Thymus (tissue), 14 donors: ENCODE measurements at places on chromosomes 12 and 14. TPM values are rescaled to one million over a fixed set of nuclear protein-coding genes. Genes with fewer than 3 reads are reported as not detected.

Gene LGMN
- total RNA-seq = 109 TPM

Gene HOXC12
- total RNA-seq = 0.05 TPM

Gene KRT71
- 0.57 TPM for total RNA-seq

Gene PMCH
- total RNA-seq = 0.47 TPM

Gene NRIP2
- total RNA-seq = 2.3 TPM

Gene GLIPR1L1
- total RNA-seq = not detected

Gene ASPG
- total RNA-seq = 0.24 TPM

Gene RERG
- 1.4 TPM for total RNA-seq

Gene CBLN3
- total RNA-seq = 2.8 TPM

Gene SIRT4
- 2.8 TPM for total RNA-seq

Gene TAS2R19
- 2.0 TPM for total RNA-seq

Gene MSI1
- total RNA-seq = 0.05 TPM

Gene RTN1
- 1.9 TPM for total RNA-seq

Gene REM2
- total RNA-seq = 0.47 TPM

Gene KLRK1
- 13.4 TPM for total RNA-seq

Gene TMTC2
- 5.1 TPM for total RNA-seq

Gene ANKS1B
- 4.9 TPM for total RNA-seq

Gene CSRNP2
- 11.7 TPM for total RNA-seq

GRCh38 chr14:20675669-20676068 is 8.7 kb upstream of the RNASE4 start:
- no peak for DNase-seq

DNA sequence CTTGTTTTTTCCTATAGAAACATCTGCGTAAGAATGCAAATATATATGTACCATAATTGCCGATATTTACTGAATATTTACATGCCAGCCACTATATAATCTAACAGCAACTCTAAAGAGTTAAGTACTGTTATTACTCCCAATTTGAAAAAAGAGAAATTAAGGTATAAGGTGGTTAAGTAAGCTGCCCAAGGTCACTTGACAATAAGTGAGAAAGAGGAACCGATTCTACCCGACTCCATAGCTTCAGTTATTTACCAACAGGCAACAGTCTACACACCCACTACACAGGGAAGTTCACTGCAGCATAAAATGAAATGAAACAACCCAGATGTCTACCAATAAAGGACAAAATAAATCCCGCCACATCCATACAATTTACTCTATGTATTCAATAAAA is 1.1 kb downstream of the MIS18BP1 start:
- no peak for DNase-seq

DNA sequence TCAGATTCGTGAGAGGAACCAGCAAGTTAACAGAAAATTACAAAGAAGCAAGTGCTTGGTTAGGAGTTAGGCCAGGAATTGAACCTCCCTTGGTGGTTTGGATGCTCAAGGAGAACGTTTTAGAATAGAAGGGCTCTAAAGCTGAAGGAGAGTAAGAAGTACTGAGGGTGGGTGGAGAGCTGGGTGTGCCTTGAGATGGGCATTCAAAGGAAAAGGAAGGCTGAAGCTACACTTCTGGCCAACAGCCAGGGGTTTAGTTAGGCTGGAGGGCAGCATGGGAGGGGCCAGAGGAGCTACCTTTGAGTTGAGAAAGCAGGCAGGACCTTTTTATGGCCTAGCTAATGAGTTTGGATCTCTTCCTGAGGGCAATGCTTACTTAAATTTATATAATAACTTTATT is 421.2 kb downstream of the CCDC91 start:
- no peak for DNase-seq

DNA sequence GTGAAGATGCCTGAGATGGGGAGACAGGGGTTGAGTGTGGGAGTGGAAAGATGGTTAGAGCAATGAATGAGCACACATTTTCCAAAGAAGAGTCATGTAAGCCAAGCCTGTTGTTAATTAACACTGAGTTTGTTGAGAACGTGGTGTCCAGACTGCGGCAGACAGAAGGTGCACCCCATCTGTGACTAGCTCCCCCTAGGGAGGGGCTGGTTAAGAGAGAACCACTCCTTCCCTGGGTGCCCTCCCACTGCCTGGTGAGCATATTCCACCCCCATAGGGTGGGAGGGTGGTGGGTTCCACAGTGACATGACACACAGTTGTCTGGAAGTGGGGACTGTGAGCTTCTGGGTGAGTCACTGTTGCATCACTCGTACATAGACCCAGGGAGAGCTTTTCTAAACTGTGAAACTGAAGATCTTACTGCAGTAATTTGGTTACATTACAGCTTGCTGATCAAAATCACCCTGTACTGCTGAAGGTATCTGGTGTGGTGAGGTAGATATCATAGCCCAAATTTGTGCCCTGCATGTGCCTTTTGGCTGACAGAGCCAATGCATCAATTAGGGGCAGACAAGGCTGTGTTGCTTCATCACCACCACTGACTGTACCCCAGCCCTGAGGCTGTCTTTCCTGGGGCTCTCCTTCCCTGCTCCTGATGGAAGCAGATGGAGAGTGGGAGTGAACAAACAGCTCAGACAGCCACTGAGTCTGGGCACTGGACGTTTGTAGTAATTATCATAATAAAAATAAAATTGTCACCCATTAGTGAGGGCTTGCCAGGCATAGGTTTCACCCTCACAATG is 150.9 kb downstream of the EMP1 start:
- DNase-seq = no peak

DNA sequence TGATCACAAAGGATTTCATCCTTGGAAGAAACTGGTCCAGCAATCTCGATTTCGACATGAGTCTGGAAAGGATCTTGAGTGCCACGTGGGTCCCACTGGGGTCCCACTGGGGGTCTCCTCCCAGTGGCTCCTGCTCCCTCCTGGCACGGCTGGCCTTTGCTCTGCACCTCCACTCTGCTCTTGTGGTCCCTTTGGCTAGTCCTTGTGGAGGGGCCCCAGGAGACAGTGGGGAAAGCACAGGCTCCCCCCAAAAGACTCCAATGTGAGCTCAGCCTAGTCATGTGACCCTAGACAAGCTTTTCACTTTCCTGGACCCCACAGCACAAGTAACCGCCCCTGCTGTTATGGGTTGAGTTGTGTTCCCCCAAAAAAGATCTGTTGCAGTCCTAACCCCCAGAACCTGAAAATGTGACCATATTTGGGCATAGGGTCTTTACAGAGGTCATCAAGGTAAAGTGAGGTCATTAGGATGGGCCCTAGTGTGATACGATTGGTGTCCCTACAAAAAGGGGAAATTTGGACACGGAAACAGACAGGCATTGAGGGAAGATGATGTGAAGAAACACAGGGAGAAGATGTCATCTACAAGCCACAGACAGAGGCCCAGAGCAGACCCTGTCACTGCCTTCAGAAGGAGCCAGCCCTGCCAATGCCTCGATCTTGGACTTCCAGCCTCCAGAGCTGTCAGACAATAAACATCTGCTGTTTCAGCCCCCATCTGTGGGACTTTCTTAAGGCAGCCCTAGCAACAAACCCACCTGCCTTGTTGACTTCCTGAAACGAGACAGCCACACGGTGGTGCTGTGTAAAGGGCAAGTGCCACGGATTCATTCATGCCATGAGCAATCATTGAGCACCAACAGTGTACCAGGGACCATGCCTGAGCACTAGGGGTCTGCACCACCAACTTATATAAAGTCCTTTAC is 23.8 kb upstream of the PPP2R5C start:
- DNase-seq = no peak

GRCh38 chr14:55361190-55361589 is 50.4 kb downstream of the ATG14 start:
- DNase-seq = no peak

- no peak for DNase-seq
These were observed 38.5 kb upstream of the FRS2 start for GRCh38 chr12:69431591-69432222.

- no peak for DNase-seq
These were observed 14.2 kb downstream of the FKBP3 start for GRCh38 chr14:45120096-45120495.

GRCh38 chr14:52686176-52686575 is 9.2 kb downstream of the ERO1A start:
- no peak for DNase-seq

- no peak for DNase-seq
These were observed 204.2 kb upstream of the HMGA2 start for GRCh38 chr12:65620046-65620445.

- DNase-seq = no peak
These were observed 194.5 kb upstream of the GZMB start for GRCh38 chr14:24828486-24828885.

DNA sequence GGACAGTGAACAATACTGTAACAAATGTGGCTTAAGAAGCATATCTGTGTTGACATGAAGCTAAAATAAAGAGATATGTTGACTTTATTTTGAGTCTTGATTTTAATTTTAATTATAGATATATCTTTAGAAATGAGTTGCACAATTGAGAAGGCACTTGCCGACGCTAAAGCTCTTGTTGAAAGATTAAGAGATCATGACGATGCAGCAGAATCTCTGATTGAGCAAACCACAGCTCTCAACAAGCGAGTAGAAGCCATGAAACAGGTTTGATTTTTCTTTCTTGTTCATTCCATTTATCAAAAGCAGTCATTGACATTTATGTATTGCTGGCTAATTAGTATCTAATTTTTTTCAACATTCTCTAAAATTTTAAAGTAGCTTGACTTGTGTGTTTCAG is 15.8 kb downstream of the FGFR1OP2 start:
- no peak for DNase-seq

DNA sequence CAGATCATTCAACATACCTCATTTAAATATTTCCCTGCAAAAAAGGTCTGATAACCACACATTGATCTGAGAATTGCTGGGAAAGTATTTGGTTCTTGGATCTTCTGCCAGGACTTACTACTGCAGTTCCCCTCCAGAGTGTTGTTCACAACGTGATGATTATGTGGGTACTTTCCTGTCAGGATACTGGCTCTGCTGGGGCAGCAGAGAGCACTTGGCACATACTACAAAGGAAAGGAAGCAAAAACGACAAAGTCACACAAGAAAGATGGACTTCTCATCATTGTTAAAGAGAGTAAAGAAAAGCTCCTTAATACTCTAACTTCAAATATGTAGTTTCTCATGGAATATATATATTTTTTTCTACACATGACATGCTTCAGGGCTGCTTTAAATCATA is 11.5 kb downstream of the GNS start:
- DNase-seq = no peak

GRCh38 chr12:70985850-70986249 is 65.3 kb upstream of the PTPRR start:
- no peak for DNase-seq

- no peak for DNase-seq
These were observed 139.5 kb downstream of the CHST11 start for GRCh38 chr12:104596134-104596799.

- DNase-seq = no peak
These were observed 13.5 kb upstream of the TUBA1C start for GRCh38 chr12:49251357-49251756.

GRCh38 chr14:100775831-100776591 is 49.3 kb downstream of the DLK1 start:
- no peak for DNase-seq

DNA sequence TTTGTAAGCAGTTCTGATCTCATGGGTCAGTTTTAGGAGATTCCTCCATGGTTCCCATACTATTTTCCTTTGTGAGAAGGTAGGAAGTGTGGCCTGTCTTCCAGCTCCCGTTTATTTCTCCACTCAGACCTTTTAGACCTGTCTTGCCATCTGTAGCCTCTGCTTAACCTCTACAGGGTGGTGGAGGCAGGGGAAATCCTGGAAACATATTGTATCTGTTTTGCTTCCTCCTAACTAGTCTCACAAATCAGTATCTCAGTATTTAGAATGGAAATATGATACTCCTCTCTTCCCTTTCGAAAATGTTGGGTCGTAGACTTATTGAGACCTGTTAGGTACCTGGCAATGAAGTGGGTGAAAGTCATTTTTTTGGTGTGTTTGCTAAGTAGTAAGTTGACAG is 399.4 kb upstream of the RGS6 start:
- no peak for DNase-seq

GRCh38 chr12:66453844-66454243 is 151.6 kb downstream of the HELB start:
- DNase-seq = no peak

- no peak for DNase-seq
These were observed 573 bp downstream of the ARL6IP4 start for GRCh38 chr12:122981036-122981471.

GRCh38 chr12:130423991-130424857 is 86.5 kb downstream of the PIWIL1 start:
- no peak for DNase-seq
